Stimulated activated CD4-positive, alpha-beta T cell treated with anti-CD3 and anti-CD28 coated beads, Interleukin-4, amount 100 ng/mL, for 4 hours (primary cell): ENCODE measurements at places on chromosomes 12 and 14.

DNA sequence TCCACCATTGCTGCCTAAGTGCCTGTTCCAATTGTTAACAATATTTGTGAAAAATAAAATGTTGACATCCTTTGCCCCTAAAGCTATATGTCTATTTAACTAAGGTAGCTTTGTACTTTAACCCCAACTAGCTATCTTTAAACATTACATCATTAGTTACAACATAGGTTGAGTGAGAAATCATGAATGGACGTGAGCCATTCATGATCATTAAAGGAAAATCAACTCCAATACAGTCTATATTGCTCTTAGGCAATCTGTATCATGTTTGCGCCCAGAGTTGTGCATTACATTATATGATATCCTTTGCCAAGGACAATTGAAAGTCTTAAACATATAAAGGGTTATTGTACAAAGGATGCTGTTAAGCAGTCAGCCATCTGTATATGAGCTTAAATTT lies 269.6 kb downstream of the ALX1 start:
- DNase-seq: no peak

GRCh38 chr14:28294834-28295440 lies 471.6 kb upstream of the FOXG1 start:
- no peak for DNase-seq

DNA sequence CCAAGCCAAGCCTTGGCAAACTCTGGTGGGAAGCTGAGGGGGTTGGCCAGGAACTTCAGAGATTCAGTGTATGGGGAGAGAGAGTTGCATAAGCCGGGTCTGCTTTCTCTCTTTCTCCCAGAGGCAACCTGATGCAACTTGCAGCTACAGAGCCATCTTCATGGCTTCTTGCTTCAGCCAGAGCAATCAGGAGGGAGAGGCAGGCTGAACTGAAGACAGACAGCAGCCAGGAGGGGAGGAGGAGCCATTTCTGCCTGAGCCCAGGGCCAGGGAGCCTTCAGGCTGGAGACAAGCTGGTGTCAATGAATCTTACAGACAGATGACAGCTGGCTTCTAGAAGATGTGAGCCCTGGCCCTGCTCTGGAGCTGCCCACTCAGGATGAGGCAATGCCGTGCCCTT lies 18.7 kb downstream of the NPC2 start:
- DNase-seq: no peak

DNA sequence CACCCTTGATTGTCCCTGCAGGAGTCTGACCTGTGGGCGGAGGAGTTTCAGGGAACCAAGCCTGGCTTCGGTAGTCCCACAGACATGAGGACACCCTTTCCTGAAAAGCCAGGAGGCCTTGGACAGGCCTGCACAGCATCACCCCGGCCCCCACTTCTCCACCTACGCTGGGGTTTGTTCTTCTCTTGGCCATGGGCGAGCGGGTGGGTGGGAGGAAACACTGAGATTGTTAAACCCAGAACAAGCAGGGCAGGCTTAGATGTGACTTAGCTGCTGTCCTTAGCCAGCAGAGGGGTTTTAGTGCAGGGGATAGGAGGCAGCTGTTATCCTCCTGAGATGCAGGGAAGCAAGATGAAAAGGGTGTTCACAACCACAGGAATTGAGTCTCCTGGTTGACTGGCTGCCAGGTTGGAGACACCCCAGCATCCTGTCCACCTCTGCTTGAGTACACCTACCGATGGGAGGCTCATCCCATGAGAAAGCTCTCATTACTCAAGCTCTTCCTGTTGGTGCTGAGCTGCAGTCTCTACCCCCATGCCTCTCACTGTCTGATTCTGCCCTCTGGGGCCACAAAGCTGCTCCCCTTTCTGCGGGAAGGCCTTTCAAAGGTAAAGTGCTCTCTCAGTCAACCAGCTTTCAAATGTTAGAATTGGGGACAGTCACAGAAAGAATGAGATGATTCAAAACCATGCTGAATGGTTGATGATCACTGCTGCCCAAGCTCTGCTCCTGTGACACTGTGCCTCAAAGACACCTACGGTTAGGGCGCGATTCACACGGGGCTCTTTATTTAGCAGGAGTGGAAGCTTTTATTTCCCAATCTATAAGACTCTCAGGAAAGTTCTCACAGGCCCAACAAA lies 86.3 kb downstream of the IRF2BPL start:
- DNase-seq: no peak

GRCh38 chr14:26032348-26032747 lies 565.5 kb downstream of the NOVA1 start:
- DNase-seq: no peak

DNA sequence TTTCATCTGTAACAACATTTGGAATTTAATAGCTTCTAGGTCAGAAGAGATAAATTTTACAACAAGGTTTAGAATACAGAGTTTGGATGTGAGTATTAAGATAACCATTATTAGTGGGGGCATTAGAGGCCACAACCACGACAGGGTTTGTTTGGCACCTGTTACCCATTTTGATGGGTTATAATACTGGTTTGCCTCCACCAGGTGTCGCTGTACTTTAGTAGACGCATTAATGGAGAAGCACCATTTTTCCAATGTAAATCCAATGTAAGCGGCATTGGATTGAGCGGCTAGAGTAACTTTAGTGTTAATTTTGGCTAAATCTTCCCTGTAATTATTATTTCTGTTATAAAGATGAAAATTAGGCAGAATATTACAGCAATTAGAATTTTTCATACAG lies 136.2 kb downstream of the SLCO1B3 start:
- no peak for DNase-seq

DNA sequence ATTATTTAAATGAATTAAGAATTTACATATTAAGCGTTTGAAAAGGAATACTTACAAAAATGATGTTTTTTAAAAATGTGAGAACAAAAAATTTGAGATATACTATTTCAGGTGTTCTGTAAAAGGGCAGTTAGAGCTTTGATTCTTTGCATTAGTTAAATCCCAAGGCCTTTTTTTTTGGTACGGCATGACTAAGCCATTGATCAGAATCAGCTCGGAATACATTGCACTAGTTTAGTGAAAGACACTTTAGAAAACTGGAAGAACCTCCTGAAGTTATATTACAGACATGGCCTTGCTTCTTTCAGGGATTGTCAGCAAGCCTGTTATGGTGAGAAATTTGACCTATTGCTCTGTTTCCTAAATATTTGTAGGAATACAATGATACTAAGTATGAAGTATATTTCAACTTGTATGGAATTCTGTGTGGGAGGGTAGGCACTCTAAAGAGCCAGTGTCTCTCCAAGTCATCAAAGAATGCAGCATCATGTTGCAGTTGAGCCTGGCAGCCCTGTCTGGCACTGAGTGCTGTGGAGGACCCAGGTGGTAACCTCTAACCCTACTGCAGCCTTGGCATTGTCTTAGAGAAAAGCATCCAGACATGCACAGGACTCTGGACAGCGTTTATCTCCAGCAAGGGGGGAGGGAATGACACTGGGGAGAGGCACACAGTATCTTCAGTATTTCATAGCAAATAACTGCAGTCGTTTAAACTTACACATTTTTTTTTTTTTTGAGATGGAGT lies 1.5 kb downstream of the KLC1 start:
- no peak for DNase-seq
